CD8-positive, alpha-beta memory T cell (primary cell): ENCODE measurements at places on chromosomes 3 and 15. TPM values are rescaled to one million over a fixed set of nuclear protein-coding genes. Genes with fewer than 3 reads are reported as not detected.

- no peak overlapping the region for H3K27ac ChIP-seq
- H3K4me1 ChIP-seq: no peaks in the 10 kb centered on the region
- H3K27me3 ChIP-seq: no peaks in the 10 kb centered on the region
- H3K36me3 ChIP-seq: no peaks in the 10 kb centered on the region
- no peak for DNase-seq
Observed at GRCh38 chr3:175108613-175109151, 249.5 kb downstream of the NAALADL2 start.

DNA sequence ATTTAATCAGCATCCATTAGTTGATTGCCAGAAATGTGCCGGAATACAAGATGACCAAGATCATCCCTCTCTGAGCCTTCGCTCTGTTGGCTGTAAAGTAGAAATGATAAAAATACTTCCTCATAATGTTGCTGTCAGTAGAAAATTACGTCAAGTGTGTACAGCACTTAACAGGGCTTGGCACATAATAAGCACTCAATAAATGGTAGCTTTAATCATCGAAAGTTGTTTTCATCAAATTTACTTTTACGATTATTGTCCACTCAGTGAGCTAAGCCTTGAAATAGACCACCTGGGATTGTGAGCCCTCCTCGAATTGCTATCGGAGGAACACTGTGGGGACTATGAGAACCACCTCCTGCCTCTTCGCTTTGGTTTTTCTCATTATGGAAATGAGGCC is 301.3 kb upstream of the TPRG1 start:
- H3K4me1 ChIP-seq: no peaks in the 10 kb centered on the region
- no peaks in the 10 kb centered on the region for H3K27me3 ChIP-seq
- H3K4me3 ChIP-seq: no peak overlapping the region
- no peak overlapping the region for H3K27ac ChIP-seq

GRCh38 chr3:32106929-32107362 is 526 bp downstream of the GPD1L start:
- H3K4me1 ChIP-seq: peaks cover 17% of the 10 kb centered on the region
- peak overlapping the region; percentile 76 for H3K4me3 ChIP-seq
- no peaks in the 10 kb centered on the region for H3K36me3 ChIP-seq
- peak overlapping the region; percentile 51 for H3K27ac ChIP-seq

- no peak overlapping the region for H3K4me3 ChIP-seq
- no peaks in the 10 kb centered on the region for H3K27me3 ChIP-seq
- no peak overlapping the region for H3K27ac ChIP-seq
- no peak for DNase-seq
- peaks cover 11% of the 10 kb centered on the region for H3K4me1 ChIP-seq
Observed at GRCh38 chr15:99729920-99730319, 3.3 kb downstream of the LYSMD4 start.

- no peak overlapping the region for H3K27ac ChIP-seq
- H3K4me1 ChIP-seq: peaks cover 21% of the 10 kb centered on the region
- DNase-seq: no peak
- no peak overlapping the region for H3K4me3 ChIP-seq
- H3K36me3 ChIP-seq: peaks cover 20% of the 10 kb centered on the region
Observed at GRCh38 chr3:16343101-16343500, 78.1 kb downstream of the OXNAD1 start.

DNA sequence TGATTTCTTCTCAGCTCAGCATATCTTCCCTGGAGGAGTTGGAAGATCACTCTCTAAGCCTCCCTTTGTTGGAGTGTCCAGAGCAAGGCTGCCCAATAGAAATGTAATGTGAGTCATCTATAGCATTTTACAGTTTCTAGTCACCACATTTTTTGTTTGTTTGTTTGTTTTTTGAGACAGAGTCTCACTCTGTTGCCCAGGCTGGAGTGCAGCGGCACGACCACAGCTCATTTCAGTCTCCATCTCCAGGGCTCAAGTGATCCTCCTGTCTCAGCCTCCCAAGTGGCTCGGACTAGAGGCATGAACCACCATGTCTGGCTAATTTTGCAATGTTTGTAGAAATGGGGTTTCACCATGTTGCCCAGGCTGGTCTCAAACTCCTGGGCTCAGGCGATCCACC is 21.3 kb downstream of the KLHL6 start:
- peaks cover 19% of the 10 kb centered on the region for H3K4me1 ChIP-seq
- H3K27me3 ChIP-seq: no peaks in the 10 kb centered on the region
- H3K4me3 ChIP-seq: no peak overlapping the region

Gene ATP10A
- total RNA-seq: 24.0 TPM
